HTR-8/SVneo (cell line): ENCODE measurements at places on chromosomes 13 and 19.

DNA sequence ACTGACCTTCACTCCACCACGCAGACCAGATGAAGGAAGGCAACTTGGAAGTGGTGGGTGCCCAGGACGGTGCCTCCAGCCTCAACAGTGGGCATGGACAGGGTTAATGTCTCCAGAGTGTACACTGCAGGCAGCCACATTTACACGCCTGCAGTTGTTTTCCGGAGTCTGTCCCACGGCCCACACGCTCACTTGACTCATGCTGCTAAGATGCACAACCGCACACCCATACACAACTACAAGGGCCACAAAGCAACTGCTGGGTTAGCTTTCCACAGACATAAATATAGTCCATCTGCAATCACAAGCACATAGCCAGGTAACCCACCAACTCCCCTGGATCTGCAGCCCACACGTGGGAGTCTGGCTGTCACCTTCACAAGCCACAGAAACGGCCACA is 12.6 kb upstream of the AXL start:
- no peak for DNase-seq

DNA sequence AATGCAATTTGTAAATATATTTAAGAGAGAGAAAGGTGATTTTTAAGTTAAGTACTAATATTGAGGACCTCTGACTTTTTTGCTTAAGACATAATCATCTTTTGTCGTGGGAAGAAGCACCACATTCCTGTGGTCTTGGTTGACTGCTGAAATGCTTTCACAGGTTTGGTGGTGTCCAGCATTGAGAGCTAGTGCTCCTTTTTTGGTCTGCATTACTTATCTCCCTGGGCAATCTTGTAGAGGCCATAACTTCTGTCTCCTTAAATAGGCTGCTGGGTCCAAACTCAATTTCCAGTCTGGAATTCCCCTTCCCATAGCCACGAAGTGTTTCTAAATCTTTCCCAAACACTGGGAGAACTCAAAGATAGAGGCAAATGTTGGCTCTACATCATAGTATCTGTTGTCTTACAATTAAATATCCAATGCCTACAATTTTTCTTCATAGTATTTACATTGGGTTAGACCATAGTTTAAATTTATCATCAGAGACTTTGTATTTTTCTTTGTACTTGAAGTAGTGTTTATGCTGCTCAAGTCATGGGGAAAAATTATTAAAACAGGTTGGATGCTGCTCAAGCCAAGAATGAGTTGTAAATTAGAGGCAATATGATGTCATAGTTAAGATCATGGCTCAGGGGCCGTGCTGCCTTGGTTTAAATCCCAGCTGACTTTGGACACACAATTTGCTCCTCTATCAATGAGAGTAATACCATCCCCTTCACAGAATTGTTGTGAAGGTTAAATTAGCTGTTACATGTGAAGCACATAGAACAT is 105.6 kb downstream of the POSTN start:
- DNase-seq = peak; percentile 41

- no peak for DNase-seq
Measured at GRCh38 chr13:99690426-99691174, 189.3 kb downstream of the TM9SF2 start.

GRCh38 chr13:77720988-77721387 is 23.5 kb downstream of the SLAIN1 start:
- DNase-seq = no peak
